ENCODE measurements at places on chromosomes 7 and 10.

- peak; percentile 82 for DNase-seq
These were observed 100.6 kb downstream of the FAM204A start for GRCh38 chr10:118241229-118242137.

- no peak for DNase-seq
These were observed 126.2 kb downstream of the SEMA3D start for GRCh38 chr7:85060696-85061095.

- DNase-seq, result no peak
These were observed 201.2 kb upstream of the PRKCQ start for GRCh38 chr10:6781133-6781770.

GRCh38 chr10:105949721-105950120 lies 1214.8 kb downstream of the SORCS1 start:
- no peak for DNase-seq

- DNase-seq, result peak; percentile 92
These were observed 461.0 kb downstream of the KIF20B start for GRCh38 chr10:90162271-90162853.

DNA sequence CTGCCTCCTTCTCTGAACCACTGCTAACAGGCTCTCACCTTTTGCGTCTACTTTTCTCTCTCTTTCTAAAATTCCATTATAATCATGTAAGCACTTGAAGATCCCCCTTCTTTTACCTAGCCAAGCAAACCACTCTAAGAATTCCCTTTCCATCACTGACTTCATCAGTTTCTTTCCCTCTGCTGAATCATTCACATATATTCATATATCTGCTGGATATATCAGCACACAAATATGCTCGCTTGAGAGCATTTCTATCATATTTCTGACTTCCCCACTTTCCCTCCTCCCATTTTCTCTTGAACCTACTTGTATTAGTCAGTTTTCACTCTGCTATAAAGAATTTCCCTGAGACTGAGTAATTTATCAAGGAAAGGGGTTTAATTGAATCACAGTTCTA lies 84.2 kb upstream of the LRRN3 start:
- peak; percentile 86 for DNase-seq

DNA sequence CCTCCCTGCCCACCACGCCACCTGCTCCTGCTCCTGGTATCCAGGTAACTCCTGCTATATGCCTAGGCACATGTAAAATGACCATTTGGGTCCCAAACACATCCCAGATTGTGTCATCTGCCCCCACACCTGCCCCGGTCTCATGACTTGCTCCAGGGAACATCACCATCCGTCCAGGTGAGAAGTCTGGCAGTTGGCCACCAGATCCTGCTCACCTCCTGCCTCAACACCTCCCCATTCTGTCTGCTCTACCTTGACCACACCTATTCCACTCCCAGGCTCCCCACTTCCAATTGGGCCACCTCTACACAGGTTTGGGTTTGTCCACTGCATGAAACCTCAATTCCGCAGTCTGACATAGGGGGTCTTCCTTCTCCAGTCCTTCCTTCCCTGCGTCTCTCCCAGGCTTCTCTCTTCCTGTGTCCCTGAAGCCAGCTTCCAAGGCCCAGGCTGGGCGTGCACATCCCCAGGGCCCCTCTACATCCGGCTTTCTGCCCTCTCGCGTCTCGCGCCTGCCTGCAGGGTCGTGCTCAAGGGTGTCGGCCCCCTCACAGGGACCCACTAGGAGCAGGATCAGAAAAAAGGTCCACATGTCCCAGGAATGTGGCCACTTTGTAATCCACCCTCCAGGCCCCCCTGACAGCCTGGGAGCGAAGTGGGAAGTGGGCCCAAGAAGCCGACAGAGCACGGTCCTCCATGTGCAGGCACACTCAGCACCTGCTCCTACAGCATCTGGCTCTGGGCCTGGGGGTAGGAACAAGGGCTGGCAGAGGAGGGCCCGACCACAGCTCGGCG lies 49.3 kb upstream of the DAGLB start:
- no peak for DNase-seq

DNA sequence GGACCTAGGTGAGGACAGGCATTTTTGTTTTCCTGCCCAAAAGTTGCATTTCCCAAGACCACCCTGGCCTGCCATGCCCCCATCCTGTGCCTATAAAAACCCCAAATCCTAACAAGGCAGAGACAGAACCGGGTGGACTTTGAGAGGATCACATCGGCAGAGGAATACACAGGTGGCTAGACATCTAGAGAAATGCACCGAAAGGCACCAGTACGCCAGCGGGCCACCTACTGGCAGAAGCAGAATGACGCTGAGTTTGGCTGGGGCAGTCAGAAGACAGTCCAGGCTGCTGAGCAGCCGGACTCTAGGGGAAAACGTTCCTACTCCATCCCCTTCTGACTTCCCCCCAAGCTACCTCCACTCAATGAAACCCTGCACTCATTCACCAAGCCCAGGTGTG lies 2.8 kb downstream of the AKR1C4 start:
- DNase-seq, result no peak

DNA sequence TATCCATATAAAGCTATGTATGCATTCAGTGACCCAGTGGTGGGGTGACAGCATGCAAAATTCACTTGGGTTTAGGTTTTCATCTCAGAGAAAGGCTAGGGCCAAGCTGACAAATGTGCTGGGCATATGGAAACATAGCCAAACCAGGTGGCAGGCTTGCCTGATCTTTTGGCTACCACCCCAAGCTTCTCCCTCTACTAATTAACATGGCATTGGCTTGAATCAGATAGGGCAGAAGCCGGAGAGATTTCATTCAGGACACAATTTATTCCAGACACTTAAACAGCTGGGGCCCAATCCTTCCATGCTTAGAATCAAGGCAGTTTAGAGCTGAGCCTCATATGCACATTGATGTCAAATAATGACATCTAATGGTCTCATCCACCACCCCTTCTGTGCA lies 95.5 kb upstream of the AGK start:
- DNase-seq, result no peak

DNA sequence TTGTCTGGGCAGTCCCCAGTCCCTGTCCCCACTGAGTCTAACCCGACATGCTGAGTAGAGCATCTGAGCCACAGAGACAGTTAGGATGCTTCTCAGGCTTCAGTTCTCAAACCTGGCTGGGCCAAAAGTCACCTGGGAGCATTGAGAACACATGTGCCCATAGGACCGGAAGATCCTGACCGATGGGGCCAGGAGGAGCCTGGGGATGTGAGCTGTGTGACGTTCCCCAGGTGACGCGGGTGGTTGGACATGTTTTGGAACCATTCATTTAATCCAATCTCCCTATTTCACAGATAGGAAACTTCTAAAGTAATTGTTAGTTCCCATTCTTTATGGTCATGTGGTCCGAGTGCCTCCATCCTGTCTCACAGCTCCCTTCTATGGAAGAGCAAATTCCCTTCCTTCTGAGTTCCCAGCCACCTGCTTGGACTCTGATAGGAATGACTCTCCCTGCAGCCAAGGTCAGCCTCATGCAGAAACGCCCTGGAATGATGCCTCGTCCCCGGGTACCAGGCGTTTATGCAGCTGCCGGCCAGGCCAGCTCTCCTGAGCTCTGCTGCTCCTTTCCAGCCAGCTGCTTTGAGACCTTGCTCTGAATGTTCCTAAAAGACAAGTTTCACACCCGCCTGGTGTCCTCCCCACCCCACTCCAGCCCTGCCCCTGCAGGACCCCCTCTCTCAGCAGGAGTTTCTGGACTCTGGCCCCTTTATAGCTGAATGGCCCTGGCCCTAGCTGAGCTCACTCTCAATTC lies 166.5 kb upstream of the RHEB start:
- DNase-seq, result no peak

Measured in fibroblast of skin of scalp (primary cell).